Nephron progenitor cell (in vitro differentiated cells): ENCODE measurements at places on chromosomes 2 and 18.

GRCh38 chr2:160647967-160648685, 154.5 kb upstream of the RBMS1 start:
- H3K4me1 ChIP-seq, result no peaks in the 10 kb centered on the region
- no peak for DNase-seq
- H3K27me3 ChIP-seq, result peaks cover 4% of the 10 kb centered on the region
- no peak overlapping the region for H3K27ac ChIP-seq
- H3K36me3 ChIP-seq, result no peaks in the 10 kb centered on the region
- H3K4me3 ChIP-seq, result no peak overlapping the region

DNA sequence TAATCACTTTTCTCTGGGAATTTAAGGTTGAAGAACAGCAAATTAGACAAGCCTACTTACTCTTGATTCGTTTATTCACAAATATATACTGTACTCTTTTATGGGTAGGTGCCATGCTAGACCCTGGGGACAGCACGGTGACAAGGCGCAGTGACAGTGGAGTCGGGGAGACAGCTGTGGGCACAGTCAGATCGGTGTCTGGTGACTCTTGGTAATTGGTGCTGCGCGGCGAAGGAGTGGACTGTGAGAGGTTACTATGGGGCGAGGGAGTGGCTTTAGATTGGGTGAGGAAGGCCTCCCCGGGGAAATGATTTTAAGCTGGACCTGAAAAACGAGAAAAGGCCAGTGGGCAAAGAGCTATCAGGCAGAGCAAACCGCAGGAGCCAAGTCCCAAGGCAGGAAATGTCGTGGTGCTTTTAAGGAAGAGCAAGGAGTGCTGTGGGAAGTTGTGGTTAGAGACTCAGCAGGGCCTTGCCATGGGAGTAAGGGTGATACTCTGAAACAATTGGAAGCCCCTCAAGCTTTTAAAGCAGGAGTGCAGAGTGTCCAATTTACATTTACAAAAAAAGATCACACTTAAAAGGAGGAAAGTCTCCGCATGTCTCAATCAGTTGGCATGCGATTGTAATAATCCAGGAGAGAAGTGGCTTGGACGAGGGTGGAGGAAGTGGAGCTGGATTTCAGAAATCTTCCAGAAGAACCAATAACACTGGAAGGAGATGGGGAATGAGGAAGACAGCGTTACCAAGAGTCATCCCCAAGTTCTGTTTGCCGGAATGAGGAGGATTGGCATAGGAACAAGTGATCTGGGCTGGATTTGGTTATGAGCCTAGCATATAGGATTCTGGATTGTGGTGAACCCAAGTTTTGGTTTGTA, 36.1 kb upstream of the TXNDC2 start:
- no peak overlapping the region for H3K4me3 ChIP-seq
- peak overlapping the region; percentile 26 for H3K27ac ChIP-seq
- H3K36me3 ChIP-seq, result no peaks in the 10 kb centered on the region
- H3K4me1 ChIP-seq, result peaks cover 23% of the 10 kb centered on the region
- H3K27me3 ChIP-seq, result no peaks in the 10 kb centered on the region

GRCh38 chr2:191465766-191466420, 212.0 kb upstream of the NABP1 start:
- no peaks in the 10 kb centered on the region for H3K36me3 ChIP-seq
- H3K27ac ChIP-seq, result no peak overlapping the region
- no peak overlapping the region for H3K4me3 ChIP-seq
- no peak for DNase-seq
- H3K4me1 ChIP-seq, result peaks cover 4% of the 10 kb centered on the region

DNA sequence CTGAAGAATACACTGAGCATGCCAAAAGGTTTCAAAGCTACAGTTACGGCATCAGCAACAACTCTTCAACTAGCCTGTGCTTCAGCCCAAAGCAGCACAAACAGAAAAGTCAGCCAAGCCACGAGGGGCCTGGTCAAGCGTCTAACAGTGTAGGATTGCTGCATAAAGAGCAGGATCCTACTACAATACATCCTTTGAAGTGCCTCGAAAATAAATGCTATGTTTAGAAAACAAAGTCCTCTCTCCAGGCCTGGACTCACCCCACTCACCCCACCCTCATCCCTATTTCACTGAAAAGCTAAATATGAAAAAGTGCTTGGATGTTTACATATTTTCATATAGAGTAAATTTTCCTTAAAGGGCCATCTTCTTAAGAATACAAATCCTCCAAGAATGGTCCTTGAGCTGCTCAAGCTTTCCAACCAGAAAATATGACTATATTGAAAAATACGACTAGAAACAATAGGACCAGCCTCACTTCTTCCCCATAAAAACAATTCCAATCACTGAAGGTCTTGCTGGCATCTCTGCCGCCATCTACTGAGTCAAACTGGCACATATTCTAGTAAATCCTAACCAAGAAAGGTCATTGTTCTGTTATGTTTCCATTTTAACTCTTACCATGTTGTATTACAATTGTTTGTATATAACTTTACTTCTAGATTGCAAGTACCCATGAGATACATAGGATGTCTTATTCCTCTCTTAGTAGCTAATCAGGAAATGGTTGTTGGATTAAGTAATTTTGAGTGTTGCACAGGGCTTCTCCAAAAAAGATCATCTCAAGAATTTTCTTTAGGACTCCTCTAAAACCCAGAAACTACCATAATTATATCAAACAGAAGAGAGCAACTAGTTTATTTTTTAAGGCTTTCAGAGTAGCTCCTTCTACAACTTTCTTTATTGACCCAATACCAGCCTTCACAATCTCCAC, 63.6 kb downstream of the CLHC1 start:
- no peaks in the 10 kb centered on the region for H3K36me3 ChIP-seq
- no peak overlapping the region for H3K4me3 ChIP-seq
- H3K27me3 ChIP-seq, result peaks cover 3% of the 10 kb centered on the region
- H3K4me1 ChIP-seq, result peaks cover 45% of the 10 kb centered on the region
- DNase-seq, result peak; percentile 20
- H3K27ac ChIP-seq, result peak overlapping the region; percentile 81

GRCh38 chr2:10303181-10303693, 533 bp downstream of the HPCAL1 start:
- peaks cover 50% of the 10 kb centered on the region for H3K27me3 ChIP-seq
- no peak overlapping the region for H3K27ac ChIP-seq
- peaks cover 6% of the 10 kb centered on the region for H3K36me3 ChIP-seq
- peak overlapping the region; percentile 95 for H3K4me3 ChIP-seq
- DNase-seq, result no peak
- H3K4me1 ChIP-seq, result peaks cover 40% of the 10 kb centered on the region

- H3K36me3 ChIP-seq, result no peaks in the 10 kb centered on the region
- H3K27me3 ChIP-seq, result peaks cover 30% of the 10 kb centered on the region
- H3K4me3 ChIP-seq, result no peak overlapping the region
- no peaks in the 10 kb centered on the region for H3K4me1 ChIP-seq
- no peak for DNase-seq
- no peak overlapping the region for H3K27ac ChIP-seq
Observed at GRCh38 chr2:30769891-30770462, 37.3 kb downstream of the CAPN13 start.
